ENCODE measurements at places on chromosomes 3 and 15.

GRCh38 chr3:165446555-165446954 lies 250.4 kb upstream of the SLITRK3 start:
- no peaks in the 10 kb centered on the region for H3K36me3 ChIP-seq
- H3K4me3 ChIP-seq = no peak overlapping the region
- H3K27ac ChIP-seq = no peak overlapping the region
- no peaks in the 10 kb centered on the region for H3K4me1 ChIP-seq
- no peak for DNase-seq

DNA sequence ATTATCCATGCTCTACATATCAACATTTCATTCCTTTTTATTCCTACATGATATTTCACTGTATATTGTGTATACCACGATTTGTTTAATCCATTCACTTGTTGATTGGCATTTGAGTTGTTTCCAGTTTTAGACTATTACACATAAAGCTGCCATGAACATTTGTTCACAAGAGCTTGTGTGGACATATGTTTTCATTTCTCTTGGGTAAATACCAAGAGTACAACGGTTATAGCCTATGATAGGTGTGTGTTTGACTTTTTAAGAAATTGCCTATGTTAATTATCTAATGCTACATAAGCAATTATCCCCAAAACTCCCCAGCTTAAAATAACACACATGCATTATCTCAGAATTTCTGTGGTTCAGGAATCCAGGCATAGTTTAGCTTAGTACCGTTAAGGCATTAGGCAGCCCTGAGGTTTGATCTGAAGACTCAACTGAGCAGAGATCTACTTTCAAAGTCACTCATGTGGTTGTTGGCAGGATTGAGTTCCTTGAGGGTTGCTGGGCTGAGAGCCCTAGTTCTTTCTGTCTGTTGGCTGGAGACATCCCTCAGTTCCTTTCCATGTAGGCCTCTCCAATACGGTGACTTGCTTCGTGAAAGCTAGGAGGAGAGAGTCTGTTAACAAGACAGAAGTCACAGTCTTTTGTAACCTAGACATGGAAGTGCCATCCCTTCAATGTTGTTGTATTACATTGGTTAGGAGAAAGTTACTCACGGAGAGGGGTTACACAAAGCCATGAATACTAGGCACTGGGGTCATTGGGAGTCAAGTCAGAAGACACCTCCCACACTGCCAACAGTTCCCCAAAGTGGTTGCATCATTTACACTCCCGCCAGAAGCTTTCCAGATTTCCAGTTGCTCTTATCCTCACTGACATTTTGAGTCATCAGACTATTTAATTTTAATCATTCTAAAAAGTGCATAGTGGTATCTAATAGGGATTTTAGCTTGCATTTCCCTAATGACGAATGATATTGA lies 21.0 kb upstream of the PCSK6 start:
- peaks cover 13% of the 10 kb centered on the region for H3K27me3 ChIP-seq
- no peak for DNase-seq
- H3K36me3 ChIP-seq = no peaks in the 10 kb centered on the region
- H3K27ac ChIP-seq = no peak overlapping the region

- DNase-seq = no peak
- no peak overlapping the region for H3K27ac ChIP-seq
- peaks cover 15% of the 10 kb centered on the region for H3K36me3 ChIP-seq
- no peak overlapping the region for H3K4me3 ChIP-seq
Measured at GRCh38 chr15:82165948-82166376, 96.6 kb downstream of the EFL1 start.

DNA sequence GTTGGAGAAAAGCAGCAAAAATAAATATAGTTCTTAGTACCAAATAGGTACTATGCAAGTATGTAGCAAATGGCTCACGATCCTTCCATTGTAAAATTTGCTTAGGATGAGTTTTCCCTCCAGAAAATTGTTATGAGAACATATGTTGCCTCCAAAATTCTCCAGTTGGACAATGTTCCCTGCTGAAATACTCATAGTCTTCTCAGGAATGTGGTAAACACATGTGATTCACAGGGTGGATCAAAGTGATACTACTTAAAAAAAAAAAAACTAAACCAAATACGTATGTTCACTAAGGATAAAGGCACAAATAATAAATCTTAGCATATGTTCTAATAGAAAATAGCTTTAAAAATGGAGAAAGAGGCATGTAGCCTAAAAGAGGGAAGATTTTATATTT lies 84.3 kb upstream of the ZNF385D start:
- DNase-seq = no peak
- H3K27me3 ChIP-seq = no peaks in the 10 kb centered on the region
- H3K27ac ChIP-seq = no peak overlapping the region
- H3K4me1 ChIP-seq = no peaks in the 10 kb centered on the region

DNA sequence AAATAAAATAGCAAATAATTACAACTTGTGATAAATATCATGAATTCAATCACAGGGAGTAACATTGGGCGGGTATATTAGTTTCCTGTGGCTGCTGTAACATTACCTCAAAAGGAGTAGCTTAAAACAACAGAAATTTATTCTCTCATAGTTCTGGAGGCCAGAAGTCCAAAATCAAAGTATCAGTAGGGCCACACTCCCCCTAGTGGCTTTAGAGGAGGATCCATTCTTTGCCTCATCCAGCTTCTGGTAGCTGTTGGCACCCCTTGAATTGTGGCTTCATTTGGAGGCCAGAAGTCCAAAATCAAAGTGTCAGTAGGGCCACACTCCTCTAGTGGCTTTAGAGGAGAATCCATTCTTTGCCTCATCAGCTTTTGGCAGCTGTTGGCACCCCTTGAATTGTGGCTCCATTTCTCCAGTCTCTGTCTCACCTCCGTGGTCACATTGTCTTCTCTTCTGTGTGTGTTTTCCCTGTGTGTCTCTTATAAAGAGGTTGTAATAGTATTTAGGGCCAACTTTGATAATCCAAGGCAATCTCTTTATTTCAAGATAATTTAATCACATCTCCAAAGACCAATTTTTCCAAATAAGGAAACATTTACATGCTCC lies 3.1 kb upstream of the CFAP20DC start:
- H3K27ac ChIP-seq = no peak overlapping the region
- peak; percentile 26 for DNase-seq
- H3K4me1 ChIP-seq = peaks cover 9% of the 10 kb centered on the region
- peaks cover 2% of the 10 kb centered on the region for H3K27me3 ChIP-seq

GRCh38 chr15:61016087-61016486 lies 213.0 kb downstream of the RORA start:
- no peak for DNase-seq
- H3K36me3 ChIP-seq = no peaks in the 10 kb centered on the region
- peaks cover 21% of the 10 kb centered on the region for H3K27me3 ChIP-seq
- no peak overlapping the region for H3K4me3 ChIP-seq
- no peaks in the 10 kb centered on the region for H3K4me1 ChIP-seq

DNA sequence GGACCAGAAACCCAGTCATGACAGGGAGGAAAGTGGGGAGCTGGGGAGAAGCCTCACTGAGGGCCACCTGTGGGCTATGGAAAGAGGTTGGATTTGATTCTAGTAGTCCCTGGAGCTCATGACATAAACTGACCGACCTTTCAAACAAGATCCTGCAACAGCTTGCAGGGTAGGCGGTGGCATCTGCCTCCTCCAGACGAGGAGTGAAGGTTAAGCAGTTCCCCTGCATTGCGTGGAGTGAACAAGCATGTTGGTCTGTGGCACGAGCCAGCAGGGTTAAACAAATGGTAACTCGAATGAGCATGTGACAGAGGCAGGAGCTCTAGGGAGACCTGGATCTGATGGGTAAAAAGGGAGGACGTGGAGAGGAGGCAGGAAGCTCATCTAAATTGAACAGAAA lies 12.7 kb downstream of the TGM4 start:
- no peak for DNase-seq
- H3K27me3 ChIP-seq = peaks cover 14% of the 10 kb centered on the region
- no peak overlapping the region for H3K4me3 ChIP-seq
- H3K4me1 ChIP-seq = no peaks in the 10 kb centered on the region

DNA sequence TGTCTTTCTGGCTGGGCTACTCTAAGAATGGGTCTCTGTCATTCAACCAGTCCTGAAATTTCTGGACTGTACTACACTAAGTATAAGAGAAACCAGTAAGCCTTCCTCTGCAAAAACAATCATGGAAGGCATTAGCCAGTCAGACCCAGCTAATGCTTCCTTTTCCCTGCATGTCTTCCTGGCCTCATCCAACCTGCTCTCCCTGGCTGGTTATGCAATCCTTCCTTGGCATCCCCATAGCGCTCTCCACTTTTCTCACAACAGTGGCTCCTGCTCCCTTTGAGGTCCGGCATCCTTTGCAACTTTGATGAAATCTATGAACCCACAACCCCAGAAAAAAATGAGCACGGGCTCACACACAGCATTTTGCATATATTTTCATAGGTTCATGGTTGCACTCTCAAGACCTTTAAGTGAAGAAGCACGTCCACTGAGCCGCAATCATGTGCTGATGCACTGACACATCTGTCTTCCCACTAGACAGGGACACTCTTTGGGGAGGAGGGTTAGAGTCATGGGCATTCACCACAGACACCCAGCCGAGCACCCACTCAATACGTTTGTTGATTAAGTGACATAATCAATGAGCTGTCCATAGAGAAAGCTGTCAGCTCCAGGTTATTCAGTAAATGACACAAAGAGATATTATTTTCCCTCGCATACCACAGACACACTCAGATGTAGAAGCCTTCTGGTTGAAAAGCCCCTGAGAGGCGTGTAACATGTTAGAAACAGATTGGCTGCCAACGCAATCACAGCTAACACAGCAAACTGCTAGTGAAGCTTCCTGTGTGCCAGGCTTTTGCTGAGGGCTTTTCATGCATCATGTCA lies 66.7 kb downstream of the PLD1 start:
- no peaks in the 10 kb centered on the region for H3K36me3 ChIP-seq
- DNase-seq = no peak
- no peak overlapping the region for H3K27ac ChIP-seq
- H3K4me1 ChIP-seq = no peaks in the 10 kb centered on the region
- peaks cover 20% of the 10 kb centered on the region for H3K27me3 ChIP-seq

GRCh38 chr3:57805266-57805665 lies 49.2 kb downstream of the SLMAP start:
- DNase-seq = no peak
- H3K4me1 ChIP-seq = peaks cover 64% of the 10 kb centered on the region

DNA sequence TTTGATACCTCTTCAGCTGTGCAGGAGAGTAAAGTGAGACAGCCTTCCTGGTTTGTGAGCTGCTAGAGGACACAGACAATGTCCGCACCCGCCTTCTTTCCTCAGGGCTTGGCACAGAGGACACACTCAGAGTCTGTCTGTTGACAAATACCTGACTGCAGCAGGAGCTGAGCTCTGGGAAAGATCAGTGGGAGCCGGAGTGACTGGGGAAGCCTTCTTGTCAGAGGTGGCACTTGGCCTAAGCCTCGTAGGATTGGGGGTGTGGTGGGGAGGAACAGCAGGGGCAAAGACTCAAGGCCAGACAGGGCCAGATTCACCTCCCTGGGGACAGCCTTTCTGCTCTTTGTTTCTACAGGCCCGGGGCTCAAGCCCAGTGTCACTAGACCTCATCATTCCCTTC lies 3.3 kb upstream of the IL17RC start:
- no peak overlapping the region for H3K27ac ChIP-seq
- H3K4me3 ChIP-seq = no peak overlapping the region
- peaks cover 30% of the 10 kb centered on the region for H3K4me1 ChIP-seq
- DNase-seq = no peak
- no peaks in the 10 kb centered on the region for H3K36me3 ChIP-seq

- DNase-seq = no peak
- H3K27me3 ChIP-seq = no peaks in the 10 kb centered on the region
- peaks cover 12% of the 10 kb centered on the region for H3K36me3 ChIP-seq
- H3K4me3 ChIP-seq = no peak overlapping the region
Measured at GRCh38 chr3:37262816-37263393, 88.5 kb upstream of the LRRFIP2 start.

GRCh38 chr3:156606729-156607128 lies 51.8 kb upstream of the SSR3 start:
- no peak for DNase-seq
- H3K27me3 ChIP-seq = peaks cover 17% of the 10 kb centered on the region
- H3K27ac ChIP-seq = no peak overlapping the region
- no peaks in the 10 kb centered on the region for H3K36me3 ChIP-seq
- H3K4me3 ChIP-seq = peak overlapping the region; percentile 28

- no peaks in the 10 kb centered on the region for H3K36me3 ChIP-seq
- H3K4me3 ChIP-seq = no peak overlapping the region
- H3K4me1 ChIP-seq = peaks cover 8% of the 10 kb centered on the region
- DNase-seq = no peak
- H3K27ac ChIP-seq = no peak overlapping the region
Measured at GRCh38 chr3:30943206-30943605, 48.7 kb upstream of the GADL1 start.

DNA sequence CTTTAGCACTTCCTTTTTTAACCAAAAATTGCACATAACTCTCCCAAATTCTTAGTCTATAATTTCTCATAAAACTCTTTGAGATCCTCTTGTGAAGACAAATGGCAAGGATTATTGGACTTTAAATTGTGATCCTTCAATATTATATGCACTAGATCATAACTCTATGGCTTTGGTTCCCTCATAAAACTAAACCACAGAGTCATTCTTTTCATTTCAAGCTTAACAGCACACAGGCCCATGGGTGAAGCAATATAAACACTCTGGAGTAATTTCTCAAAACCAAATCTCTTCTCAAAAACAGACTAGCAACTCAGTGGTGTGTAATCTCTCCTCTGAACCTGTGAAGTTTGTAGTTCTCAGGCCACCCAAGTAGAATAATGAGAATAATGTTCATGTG lies 171.0 kb upstream of the NECTIN3 start:
- H3K27ac ChIP-seq = no peak overlapping the region
- H3K27me3 ChIP-seq = peaks cover 4% of the 10 kb centered on the region
- no peak overlapping the region for H3K4me3 ChIP-seq
- no peaks in the 10 kb centered on the region for H3K4me1 ChIP-seq

GRCh38 chr3:56851966-56852884 lies 50.5 kb upstream of the ARHGEF3 start:
- H3K36me3 ChIP-seq = no peaks in the 10 kb centered on the region
- H3K4me3 ChIP-seq = no peak overlapping the region
- DNase-seq = no peak
- no peak overlapping the region for H3K27ac ChIP-seq
- H3K4me1 ChIP-seq = peaks cover 37% of the 10 kb centered on the region

DNA sequence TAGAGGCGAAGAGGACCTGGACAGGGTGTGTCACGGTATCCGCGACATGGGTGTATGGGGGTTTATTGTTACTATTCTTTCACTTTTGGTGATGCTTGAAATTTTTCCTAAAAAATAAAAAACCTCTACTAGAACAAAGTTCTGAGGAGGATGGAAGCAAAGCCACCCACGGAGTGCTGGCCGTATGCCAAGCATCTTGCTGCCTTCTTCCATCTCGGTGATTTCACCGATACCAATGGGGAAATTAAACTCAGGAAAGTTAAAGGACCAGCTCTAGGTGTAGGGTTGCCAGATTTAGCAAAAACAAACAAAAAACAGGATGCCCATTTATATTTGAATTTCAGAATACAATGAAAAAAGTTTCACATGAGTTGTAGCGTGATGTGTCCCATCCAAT lies 33.9 kb downstream of the SMAD6 start:
- no peak overlapping the region for H3K4me3 ChIP-seq
- H3K36me3 ChIP-seq = no peaks in the 10 kb centered on the region
- no peaks in the 10 kb centered on the region for H3K27me3 ChIP-seq
- H3K27ac ChIP-seq = no peak overlapping the region
- H3K4me1 ChIP-seq = no peaks in the 10 kb centered on the region

- H3K27ac ChIP-seq = no peak overlapping the region
- peaks cover 6% of the 10 kb centered on the region for H3K27me3 ChIP-seq
- H3K4me3 ChIP-seq = no peak overlapping the region
- H3K36me3 ChIP-seq = no peaks in the 10 kb centered on the region
- no peak for DNase-seq
Measured at GRCh38 chr3:127833281-127834032, 11.1 kb upstream of the MGLL start.

- no peaks in the 10 kb centered on the region for H3K4me1 ChIP-seq
- no peak overlapping the region for H3K27ac ChIP-seq
- no peaks in the 10 kb centered on the region for H3K36me3 ChIP-seq
- no peak overlapping the region for H3K4me3 ChIP-seq
- no peak for DNase-seq
Measured at GRCh38 chr3:80696280-80696679, 928.5 kb upstream of the ROBO1 start.

Data from activated CD4-positive, alpha-beta T cell treated with anti-CD3 and anti-CD28 coated beads for 36 hours (primary cell).